HCT116 (cell line): ENCODE measurements at places on chromosomes 6 and 20.

GRCh38 chr6:148965287-148965686, 218.5 kb downstream of the UST start:
- no peak for DNase-seq

DNA sequence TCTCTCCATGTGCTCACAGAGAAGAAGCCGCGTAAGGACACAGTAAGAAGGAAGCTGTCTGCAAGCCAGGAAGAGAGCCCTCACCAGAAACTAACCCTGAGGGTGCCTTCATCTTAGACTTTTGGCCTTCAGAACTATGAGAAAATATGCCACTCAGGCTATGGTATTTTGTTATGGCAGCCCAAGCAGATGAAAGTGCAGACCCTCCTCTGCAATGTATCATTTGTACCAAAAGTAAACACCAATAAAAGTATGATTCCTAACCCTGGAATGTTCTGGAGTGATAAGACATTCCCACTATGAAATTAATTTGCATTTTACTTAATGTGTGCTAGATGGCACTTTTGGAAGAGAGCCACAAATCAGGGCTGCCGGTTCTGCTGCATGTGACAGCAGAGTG, 594.3 kb downstream of the UTRN start:
- no peak for DNase-seq

DNA sequence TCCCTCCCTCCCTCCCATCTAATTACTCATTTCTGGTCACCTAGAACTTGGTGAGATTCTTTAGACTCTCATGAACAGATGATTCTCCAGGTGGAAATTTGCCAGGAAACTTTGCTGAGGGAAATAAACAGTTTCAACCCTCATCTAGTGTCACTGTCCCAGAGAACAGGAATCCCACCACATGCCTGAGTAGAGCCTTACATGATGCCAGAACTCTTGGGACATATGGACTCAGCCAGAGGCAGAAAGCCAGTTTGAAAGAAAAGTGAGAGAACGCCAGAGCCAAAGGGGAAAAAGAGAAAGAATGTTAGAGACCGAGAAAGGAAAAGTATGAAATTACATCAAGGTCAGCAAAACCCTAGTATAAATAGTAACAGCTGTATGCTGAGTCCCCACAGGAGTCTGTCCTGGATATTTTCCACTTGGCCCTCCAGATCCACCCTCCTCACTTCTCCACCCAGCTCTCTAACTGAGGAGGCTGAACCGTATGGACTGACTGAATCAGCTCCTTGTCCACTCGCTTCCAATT, 127.5 kb upstream of the COL21A1 start:
- DNase-seq = no peak

DNA sequence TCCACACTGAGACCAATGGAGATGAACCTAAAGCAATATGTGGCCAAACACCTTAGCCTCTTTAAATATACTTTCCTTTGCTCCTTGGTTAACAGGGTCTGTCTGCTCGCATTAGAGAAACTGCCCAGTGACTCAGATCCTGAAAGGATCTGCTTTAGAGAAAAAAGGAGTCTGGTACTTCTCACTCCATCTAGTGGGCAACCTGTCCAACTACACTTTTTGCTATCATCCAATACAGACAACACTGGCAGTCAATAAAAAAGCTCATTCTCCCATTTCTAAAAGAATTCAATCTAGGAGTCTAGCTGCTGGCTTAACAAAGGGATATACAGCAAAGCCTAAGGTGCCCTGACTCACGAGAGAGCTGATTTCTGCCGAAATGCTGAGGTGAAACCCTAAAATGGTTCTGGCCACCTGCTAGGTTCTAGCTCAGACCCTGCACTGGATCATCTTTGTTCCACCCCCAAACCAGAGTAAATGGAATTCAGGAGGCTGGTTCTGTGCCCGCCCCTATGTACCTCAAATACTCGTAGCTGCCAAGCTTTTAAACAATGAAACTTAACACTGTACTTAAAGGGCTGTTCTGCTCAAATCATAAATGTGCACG, 11.5 kb downstream of the GNL1 start:
- peak; percentile 36 for DNase-seq

DNA sequence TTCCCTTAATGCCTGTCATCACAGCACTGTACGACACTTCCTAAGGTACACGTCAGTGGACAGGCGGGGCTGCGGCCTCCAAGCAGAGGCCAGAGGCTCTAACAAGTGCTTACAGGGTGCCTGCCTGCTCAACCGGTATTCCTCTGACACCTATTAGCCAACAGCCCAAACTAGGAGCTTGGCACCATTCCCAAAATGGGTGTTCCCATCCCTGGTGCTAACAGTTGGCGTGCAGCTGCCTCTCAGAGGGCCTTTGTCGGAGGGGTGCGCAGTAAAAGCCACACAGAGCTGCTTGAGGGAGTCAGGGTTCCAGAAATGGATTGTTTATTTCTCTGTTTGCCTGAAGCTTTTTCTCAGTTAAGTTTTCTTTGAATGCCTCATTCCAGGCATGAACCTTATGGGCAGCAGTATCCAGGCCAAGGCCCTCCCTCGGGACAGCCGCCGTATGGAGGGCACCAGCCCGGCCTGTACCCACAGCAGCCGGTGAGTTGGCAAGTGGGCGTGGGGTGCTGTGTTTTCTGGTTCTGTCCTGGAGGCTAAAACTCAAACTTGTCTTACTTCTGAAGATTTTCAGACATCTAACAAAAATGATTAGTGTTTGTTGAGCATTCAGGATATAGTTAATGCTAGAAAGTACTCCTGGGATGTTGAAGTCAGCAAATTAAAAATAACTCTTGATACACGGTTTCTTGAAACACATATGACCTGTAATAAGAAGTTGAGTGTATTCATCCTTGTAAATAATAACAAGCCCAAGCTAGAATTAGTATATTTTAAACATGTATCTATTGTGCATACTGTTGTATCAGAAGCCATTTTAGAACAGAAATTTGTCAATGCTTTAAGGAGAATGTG, 124.7 kb downstream of the TMEM242 start:
- no peak for DNase-seq

DNA sequence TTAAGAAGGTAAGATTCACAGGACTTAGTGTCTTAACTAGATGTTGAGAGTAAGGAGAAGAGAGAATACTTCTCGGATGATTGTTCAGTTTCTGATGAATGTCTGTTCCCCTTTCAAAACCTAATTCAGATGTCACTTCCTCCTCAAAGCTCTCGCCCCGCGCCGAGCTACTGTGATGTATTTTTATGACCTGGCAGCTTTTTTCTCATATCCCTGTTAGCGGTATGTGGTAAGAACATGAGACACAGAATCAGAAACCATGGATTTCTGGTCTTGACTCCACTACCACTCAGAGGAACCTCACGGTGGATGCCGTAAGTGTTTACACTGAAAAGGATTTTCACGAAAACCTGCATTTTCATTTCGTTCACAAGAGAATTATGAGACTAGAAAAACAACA, 48.4 kb downstream of the CEP43 start:
- no peak for DNase-seq

DNA sequence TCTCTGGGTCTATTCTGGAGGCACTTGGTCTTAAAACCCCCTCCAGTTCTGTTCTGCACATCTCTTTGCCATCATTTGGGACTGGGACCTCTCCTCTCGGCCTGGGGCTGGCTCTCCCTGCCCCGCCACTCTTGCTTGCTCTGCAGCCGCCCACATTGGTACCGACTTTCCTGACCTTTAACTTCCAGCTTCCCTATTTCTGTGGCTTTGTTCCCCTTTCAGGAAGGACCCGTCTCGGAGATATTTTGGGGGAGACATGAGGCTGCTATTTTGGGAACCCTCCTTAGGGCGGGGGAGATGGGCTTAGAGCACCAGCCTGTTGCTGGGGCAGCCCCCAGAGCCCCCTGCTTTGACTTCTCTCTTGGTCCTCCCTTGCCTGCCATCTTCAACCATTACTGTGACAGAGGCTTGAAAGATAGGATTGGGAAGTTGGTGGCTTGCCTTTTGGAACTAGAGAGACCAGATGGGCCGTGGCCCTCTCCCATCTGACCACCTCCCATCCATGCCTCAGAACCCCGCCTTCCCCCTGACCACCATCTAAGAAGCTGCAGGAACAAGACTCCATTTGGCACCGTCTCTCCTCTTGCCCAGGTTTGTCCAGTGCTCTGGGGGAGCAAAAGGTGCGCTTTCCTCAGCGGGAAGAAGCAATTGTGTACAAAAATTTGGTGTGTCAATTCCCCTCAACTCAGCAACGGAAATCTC, 914 bp downstream of the TREM2 start:
- no peak for DNase-seq

DNA sequence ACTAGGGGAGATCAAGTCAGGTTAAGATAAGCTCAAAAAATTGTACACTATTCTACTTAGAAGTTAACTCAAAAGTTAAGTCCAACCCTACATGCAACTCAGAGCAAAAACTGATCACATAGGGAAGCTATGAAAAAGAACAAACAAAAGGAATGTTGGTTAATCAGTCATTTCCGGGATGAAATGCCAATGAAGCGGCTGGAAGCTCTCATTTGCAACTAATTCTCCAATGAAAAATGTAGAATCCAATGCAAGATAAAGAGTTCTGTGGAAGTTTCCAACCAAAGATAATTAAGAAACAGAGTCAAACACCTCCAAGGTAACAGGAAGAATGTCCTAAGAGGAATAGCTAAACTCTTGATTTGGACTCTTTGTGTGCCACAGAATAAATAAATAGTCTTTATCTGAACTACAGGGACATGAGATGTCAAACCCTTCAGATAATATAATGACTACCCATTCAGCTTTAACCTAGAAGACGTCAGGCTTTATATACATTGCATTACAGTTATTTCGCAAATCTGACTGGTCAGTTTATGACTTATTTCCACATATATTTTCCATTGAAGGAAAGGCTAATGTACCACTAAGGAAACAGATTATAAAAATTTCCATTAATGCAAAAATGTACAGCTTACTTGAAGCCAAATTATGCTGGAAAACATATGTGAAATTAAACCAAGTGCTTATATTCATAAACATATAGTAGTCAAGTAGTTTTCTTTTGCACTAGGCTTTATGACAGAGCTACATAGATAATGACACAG, 48.0 kb upstream of the DST start:
- no peak for DNase-seq

GRCh38 chr6:31659649-31660380, 763 bp downstream of the C6orf47 start:
- DNase-seq = no peak

- no peak for DNase-seq
These were observed 22.8 kb downstream of the PCMTD2 start for GRCh38 chr20:64278317-64278681.

DNA sequence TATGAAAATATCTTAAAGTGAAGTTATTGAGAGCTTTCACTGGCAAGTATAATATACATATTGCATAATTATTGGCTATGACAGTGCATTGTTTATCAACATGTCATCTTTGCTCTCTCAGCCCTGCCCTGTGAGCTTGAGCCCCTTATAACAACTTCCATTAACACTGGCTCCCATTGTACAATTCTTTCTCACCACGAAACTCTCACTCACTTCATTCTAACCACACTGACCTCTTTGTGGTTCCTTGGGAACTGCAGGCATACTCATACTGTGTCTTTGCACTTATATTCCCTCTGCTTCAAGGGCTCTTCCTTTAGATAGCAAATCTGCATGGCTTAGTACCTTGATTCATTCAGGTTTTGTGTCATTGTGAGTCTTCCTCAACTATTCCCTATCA, 411.8 kb downstream of the CDKAL1 start:
- no peak for DNase-seq

GRCh38 chr6:108874470-108875160, 26.4 kb downstream of the ARMC2 start:
- no peak for DNase-seq

GRCh38 chr6:133568970-133569889, 319.7 kb upstream of the TCF21 start:
- DNase-seq = peak; percentile 87

DNA sequence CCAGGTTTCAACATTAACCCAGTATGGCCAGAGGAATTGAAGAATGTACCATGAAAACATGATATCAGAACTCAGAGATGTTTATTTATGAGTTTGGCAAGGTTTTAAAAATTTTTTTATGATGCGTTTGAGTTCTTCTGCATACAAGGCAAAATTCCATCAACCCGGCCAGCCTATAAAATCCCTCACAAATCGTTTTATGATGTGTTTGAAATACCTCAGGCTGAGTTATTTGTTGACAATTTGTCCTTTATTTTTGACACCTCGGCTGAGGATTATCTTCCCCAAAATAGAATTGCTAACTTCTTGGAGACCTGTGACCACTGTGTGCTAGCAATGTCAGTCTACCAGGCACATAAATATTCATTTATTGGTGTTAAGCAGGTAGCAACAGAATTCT, 91.9 kb upstream of the SLC24A3 start:
- no peak for DNase-seq

DNA sequence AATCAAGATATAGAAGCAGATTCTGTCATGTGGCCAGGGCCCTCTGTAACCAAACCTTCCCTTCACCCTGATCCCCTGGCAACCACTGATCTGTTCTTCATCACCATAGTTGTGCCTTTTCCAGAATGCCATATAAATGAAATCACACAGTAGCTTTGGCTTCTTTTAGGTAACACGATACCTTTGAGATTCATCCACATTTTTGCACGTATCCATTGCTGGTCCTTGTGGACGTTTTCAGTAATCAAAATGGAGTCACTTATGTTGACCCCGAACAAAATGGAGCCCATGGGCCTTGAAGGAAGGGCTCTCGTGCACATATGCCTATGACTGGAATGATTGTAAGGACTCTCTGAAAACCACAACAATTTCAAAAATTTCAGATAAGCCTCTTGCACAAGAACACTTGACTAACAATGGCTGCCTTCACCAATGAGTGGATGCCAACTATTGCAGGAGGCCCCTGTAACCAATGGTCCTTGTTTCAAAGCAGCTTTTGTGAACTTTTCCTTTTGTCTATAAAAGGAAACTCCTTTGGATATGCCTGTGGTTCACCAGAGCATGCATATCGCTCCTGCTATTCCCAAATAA, 84.3 kb upstream of the RALY start:
- DNase-seq = peak; percentile 12

DNA sequence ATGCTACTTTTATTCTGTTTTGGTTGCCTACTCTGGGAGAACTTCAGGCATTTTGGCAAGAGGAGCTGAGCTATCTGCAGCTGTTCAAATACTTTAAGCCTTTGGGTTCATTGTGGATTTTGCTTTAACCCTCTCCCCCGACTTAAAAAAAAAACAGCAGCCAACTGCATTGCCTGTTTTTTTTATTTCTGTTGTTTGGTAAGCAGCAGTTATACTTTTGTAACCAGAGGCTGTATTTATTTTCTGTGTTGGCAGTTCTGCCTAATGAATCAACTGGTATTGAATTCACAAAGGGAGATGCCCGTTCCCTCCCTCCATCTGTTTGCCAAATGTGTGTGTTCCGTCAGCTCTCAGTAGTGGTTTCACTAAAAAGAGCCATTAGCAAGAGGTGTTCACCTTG, 484.0 kb downstream of the UTRN start:
- DNase-seq = no peak

GRCh38 chr6:89727501-89727900, 89.0 kb upstream of the LYRM2 start:
- DNase-seq = no peak

DNA sequence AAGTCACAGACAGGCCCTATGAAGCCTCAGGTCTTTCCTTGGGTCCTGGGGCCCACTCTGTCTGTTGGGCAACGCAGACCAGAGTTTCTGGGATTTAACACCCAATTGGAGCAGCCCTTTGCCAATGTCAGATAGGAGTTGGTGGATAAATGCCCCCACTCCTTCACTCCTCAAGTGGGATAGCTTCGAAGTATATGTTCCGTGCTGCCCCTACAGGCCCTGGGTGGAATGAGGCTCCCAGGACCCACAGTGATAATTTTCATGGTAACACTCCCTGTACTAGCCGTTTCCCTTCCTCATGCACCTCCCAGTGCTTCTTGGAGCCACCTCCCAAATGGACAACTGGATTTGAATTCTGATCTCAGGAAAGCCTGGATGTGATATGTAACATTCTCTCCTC, 145.4 kb downstream of the FOXA2 start:
- DNase-seq = peak; percentile 4

GRCh38 chr6:47256361-47256760, 53.3 kb downstream of the TNFRSF21 start:
- DNase-seq = no peak
